Cortex of kidney (tissue), 1 donor: ENCODE measurements at places on chromosomes 13 and 19.

DNA sequence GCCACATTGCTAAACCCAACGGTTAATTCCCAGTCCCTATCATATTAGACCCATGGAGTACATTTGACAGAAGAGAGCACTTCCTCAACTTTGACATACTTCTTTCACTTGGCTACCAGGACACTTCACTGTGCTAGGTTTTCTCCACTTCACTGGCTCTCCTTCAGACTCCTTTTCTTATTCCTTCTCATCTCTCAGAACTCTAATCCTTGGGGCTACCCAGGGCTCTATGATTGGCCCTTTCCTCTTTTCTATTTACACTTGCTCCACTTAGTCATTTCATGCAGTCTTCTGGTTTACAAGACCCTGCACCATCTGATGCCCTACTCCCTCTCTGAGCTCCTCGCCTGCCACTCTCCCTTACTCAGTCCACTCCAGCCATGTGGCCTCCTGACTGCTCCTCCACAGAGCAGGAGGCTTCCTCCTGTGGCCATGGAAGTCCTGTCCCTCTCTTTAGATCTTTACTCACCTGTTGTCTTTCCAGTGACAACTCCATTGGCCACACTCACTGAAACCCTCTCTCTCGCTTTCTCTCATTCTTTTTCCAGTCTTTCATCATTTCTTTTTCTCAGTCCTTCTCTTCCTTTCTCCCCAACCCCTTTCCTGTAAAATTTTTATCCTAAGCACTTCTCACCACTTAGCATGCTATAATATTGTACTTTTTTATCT, 90.4 kb downstream of the TBC1D4 start:
- no peak for DNase-seq

GRCh38 chr13:44523146-44524015, 52.7 kb downstream of the TSC22D1 start:
- DNase-seq, result no peak

- no peak for DNase-seq
These were observed 28.5 kb upstream of the NPAS1 start for GRCh38 chr19:46990991-46991676.

- no peak for DNase-seq
These were observed 60.7 kb upstream of the RFXAP start for GRCh38 chr13:36758345-36758744.

DNA sequence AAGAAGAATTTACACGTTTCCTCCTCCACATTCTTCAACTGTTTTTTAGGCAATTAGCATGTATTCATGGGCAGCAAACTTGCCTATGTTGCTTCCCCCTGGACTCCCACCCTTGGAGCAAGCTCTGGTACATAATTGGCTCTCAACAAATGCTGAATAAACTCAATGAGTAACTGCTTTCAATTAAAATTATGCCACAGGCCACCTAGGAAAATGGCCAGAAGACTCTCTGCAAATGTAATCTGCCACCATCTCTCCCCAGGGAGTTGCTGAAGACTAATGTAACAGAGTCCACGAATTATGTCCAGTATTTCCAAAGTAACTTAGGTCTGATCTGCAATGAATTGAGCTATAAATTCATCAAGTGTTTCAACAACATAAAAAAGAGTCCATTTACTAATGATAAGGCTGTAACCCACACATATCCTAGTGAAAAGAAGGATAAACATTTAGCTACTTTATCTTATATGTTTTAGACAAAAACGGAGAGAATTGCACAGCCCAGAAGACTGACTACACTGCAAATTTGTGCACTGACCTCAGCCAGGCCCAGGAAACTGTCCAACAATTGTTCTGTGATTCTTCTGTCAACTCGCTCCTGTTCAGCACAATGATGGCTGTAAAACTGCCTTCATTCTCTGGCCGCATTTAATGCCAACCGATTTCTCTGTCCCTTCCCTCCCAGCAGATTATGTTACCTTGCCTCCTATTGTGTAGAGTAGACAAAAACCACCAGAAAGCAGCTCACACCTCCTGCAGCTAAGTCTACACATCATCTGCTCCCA, 808.6 kb upstream of the ARGLU1 start:
- DNase-seq, result no peak

GRCh38 chr13:24888291-24888931, 124.4 kb downstream of the RNF17 start:
- no peak for DNase-seq

DNA sequence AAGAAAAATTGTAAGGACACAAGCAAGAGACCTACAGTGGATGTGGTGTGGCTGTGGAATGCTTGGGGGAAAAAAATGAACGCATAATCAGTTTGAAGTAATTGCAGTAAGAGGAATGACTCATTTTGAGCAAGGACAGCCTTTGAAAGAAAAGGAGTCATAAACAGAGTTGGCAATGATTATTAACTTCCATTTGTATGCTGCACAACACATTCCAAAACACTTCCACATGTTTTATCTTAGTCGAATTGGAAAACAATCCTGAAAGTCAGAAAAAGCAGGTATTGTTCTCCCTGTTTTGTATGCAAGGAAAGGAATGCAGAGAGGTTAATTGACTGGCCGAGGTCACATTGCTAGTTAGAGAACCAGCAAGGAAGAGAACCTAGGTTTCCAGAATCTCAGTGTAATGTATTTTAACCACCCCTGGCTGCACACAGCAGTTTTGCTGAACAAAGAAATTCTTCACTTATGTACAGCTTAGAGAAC, 630.0 kb upstream of the MIR17HG start:
- DNase-seq, result no peak

GRCh38 chr13:111662451-111662850, 342.0 kb downstream of the TEX29 start:
- DNase-seq, result no peak

DNA sequence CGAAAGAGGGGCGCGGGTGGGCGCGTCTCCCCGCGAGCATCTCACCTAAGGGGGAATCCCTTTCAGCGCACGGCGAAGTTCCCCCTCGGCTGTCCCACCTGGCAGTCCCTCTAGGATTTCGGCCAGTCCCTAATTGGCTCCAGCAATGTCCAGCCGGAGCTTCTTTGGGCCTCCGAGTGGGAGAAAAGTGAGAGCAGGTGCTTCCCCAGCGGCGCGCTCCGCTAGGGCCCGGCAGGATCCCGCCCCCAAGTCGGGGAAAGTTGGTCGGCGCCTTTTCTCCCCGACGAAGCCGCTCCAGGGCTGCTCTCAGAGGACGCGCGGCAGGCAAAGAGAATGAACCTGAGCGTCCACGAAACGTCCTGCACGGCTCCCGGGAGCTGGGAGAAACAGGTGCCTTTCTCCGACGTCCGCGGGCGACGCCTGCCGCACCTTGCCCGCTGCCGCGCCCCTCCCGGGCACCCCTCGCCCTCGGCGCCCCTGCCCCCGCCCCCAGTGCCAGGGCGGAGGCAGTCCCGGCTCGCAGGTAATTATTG, 366 bp upstream of the KL start:
- no peak for DNase-seq

- DNase-seq, result no peak
These were observed 8.9 kb downstream of the ACTN4 start for GRCh38 chr19:38656171-38656981.

GRCh38 chr13:113669231-113669754, 2.3 kb downstream of the GRK1 start:
- no peak for DNase-seq

GRCh38 chr13:33004511-33004910, 11.7 kb upstream of the KL start:
- no peak for DNase-seq

DNA sequence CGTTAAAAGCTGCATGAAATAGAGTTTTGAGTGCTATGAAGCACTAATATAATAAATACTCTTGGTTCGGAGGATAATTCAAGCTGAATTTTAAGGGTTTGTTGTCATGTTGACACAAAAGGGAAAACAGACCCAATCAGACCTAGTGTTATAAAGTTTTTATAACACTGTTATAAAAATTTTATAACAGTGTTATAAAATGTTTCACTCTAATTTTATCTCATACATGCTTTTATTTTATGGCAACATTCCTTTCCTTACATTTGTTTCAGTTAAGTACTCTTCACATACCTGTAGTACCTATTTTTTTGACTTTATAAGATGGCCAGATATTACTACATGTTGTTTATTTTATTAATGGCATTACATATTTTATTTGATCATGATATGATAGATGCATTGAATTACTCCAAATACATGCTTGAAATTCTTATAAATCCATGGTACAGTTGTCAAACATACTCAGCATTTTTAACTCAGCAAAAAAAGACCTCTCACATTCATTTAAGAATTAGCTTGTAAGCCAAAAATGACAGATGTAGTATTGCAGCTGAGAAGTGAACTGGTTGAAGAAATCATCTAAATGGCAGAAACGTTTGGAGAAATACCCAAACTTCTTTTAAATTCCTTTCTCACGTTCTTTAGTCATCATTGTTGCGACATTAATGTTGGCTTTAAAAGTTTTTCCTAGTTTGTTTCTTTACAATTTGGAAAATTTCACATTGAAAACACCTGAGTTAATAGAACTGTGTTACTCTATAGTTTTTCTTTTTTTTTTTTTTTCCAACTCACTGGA, 104.5 kb downstream of the PIBF1 start:
- DNase-seq, result no peak

- DNase-seq, result no peak
These were observed 14.8 kb downstream of the CEBPG start for GRCh38 chr19:33388231-33388724.

GRCh38 chr13:25707726-25708125, 336.0 kb downstream of the ATP8A2 start:
- no peak for DNase-seq

GRCh38 chr13:73133531-73133930, 74.7 kb downstream of the KLF5 start:
- no peak for DNase-seq

GRCh38 chr13:77079902-77080413, 53.0 kb upstream of the FBXL3 start:
- DNase-seq, result no peak

DNA sequence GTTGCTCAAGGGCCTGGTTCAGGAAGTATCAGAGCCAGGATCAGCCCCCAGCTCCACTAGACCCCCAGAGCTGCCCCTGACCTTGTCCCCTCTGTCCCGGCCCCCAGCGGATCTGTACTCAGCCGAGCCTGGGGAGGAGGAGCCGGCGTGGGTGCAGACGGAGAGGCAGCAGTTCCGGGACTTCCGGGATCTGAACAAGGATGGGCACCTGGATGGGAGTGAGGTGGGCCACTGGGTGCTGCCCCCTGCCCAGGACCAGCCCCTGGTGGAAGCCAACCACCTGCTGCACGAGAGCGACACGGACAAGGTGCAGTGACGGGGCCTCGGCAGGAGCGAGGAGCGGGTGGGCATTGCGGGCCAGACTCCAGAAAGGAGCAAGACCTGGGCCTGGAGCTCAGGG, 14.6 kb downstream of the RCN3 start:
- DNase-seq, result no peak

DNA sequence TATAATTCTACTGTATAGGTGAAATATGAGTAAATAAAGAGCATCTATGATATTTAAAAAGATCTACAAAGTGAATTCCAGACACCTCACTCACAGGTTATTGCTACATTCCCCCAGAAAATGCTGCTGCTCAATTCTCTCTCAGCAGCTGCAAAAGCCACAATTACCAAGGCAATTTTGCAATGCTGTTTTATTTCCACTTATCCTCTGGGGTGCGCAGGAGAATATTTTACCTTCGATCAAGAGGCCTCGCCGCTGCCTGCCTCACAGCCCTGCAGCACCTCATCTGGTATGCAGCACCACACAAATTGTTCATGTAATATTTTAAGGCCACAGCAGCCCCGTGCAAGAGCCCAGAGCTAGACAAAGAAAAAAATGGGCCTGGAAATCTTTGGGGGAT, 333.2 kb downstream of the DNAJC15 start:
- no peak for DNase-seq

DNA sequence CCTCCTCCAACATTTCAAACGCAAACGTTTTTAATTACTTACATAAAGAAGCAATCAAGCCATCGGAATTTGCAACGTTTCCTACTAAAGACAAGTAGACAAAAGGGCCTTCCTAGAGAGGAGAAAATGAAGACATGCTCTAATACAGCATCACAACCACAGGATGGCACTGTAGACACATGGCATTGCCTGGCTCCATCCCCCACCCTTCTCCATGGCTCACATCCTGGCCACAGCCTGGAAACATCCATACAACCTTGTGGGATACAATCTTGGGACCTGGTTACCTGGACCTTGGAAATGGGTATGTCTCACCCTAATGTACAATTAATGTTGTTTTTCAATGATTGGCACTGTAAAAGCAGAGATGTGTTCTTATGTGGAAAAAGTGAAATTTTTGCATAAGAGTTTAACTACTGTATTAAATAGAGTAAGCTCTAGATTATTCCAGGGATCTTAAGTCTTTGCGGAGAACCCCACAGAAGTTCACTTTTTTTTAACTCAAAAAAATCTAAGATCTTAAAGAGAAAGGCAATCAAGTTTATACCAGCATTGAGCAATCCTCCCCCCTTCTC, 21.5 kb downstream of the EBPL start:
- DNase-seq, result no peak

DNA sequence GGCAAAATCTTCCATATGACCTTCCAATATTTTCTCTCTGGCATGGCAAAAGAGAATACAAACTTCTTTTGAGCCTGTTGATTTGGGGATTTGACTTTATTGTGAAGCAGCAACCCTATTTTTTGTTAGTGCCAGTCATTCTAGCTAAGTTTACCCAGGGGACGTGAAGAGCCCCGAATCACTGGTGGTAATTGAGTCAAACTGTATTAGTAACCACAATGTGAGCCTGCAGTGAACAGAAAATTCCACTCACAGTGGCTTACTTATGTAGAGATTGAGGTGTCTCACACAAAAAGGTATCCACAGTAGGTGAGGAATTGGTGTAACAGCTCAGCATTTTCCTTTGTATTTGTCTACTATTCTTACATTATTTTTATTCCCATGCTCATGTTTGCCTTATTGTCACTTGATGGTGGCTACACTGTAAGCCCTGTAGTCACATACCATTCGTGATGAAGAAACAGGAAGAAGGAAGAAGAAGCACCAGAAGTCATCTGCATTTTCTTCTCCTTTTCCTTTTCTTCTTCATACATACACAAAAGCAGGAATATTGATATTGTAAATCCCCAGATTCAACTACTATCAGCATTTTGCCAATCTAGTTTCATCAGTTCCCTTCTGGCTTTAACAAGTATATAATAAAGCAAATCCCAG, 33.3 kb upstream of the MYCBP2 start:
- no peak for DNase-seq

DNA sequence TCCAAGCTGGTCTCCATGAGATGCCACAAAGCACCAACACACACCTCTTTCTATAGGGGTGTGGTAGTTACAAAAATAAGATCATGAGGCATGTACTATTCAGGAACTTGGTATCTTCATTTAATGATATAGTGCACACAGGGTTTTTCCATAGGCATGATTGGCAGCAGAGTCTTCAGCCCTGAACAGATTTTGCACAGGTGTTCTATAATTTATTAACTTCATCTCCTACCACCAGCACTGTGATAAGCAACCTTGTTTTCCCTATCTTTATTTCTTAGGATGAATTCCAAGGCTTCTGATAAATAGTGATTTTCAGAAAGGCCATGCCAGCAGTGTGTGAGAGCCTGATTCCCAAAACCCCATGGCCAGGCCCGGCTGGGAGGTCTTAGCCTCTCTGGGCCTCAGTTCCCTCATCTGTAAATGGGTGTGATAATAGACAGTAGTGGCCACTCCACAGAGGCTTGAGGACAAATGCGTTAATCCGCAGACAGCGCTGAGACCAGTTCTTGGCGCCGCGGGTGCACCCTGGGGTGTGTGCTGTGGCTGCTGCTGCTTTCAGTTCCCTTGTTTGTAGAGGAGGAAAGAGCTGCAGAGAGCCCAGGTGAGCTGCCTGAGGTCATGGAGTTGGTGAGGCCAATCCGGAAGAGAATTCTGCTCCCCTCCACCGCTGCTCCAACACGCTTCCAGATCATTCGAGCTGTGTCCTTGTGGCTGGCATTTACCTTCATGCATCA, 33.1 kb downstream of the DHRS12 start:
- no peak for DNase-seq
